Left colon (tissue), 2 donors: ENCODE measurements at places on chromosomes 3 and 15. TPM values are rescaled to one million over a fixed set of nuclear protein-coding genes. Genes with fewer than 3 reads are reported as not detected.
A peak's percentile ranks its signal among the peaks of the same experiment; 100 is the strongest.

DNA sequence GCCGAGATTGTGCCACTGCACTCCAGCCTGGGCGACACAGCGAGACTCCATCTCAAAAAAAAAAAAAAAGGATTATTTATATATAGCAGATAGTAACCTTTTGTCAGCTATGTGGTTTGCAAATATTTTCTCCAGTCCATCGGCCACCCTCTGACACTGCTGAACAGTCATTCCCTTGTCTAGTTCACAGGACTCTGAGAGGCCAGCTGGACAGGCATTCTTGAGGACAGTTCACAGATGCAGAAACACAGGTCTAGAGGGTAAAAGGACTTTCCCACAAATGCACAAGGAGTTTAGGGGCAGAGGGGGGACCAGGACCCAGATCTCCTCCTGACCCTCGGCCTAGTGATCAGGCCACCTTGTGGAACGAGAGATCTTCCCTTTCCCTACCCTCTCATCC lies 7.5 kb upstream of the TMEM40 start:
- DNase-seq = no peak

- no peak for DNase-seq
Observed at GRCh38 chr3:169563775-169564059, 99.8 kb downstream of the MECOM start.

DNA sequence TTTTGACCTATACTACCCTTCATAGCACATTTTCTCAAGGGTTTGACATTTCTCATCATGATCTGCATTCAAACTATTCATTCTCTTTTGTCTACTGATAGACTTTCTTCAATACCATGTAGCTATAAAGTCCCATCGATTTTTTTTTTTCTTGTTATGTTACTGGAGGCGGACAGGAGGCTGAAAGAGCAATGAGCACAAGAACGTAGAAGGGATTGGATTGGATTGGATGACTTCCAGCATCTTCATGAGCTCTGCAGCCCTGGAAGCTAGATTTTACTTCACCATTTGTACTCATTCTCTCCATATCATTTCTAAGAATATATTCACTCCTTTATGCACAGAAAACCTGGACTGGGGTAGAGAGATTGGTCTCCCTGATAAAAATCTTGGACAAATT lies 43.2 kb downstream of the DUT start:
- DNase-seq = no peak

DNA sequence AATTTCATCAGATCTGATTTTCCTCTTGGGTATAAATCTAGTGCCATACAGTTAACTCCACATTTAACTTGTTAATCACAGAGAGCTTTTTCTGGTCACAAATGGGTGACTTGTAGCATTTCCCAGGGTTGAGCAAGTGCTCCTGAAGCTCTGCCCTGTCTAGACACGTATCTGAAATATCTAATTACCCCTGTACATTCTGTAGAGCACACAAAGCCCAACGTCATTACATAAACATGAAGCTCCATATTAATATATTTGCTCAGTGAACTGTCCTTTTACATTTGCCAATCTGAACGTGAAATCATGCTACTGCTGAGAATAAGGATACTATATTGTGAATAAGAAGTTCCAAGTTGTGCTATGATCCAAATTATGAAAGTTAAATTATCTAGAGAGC lies 49.0 kb downstream of the THBS1 start:
- no peak for DNase-seq

- DNase-seq = no peak
Observed at GRCh38 chr3:156148946-156149381, 28.6 kb downstream of the KCNAB1 start.

GRCh38 chr15:34609102-34610057 lies 25.9 kb upstream of the GOLGA8B start:
- no peak for DNase-seq

DNA sequence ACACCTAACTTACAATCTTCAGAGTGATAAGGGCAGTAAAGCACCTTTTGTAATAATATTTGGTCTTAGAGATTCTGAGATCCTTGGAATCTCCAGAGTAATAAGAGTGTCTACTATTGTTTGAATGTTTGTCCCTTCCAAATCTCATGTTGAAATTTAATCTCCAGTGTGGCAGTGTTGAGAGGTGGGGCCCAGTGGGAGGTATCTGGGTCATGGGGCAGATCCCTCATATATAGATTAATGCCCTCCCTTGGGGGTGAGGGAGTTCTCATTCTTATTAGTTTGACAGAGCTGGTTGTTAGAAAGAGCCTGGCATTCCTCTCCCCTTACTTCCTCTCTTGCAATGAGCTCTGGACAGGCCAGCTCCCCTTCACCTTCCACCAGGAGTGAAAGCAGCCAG lies 16.0 kb downstream of the DZIP1L start:
- no peak for DNase-seq

GRCh38 chr3:114380233-114380651 lies 86.4 kb downstream of the TIGIT start:
- peak; percentile 29 for DNase-seq

Gene CCNB2
- total RNA-seq = 17.6 TPM

Gene RNF13
- total RNA-seq = 61.7 TPM

Gene CX3CR1
- total RNA-seq = 0.24 TPM

Gene ADAMTS17
- 5.9 TPM for total RNA-seq

Gene GRAMD2A
- total RNA-seq = 6.3 TPM

Gene SEMA5B
- total RNA-seq = 0.59 TPM

Gene CPN2
- not detected for total RNA-seq

Gene CHRD
- 2.6 TPM for total RNA-seq

Gene HIGD1A
- 376 TPM for total RNA-seq

Gene CHCHD4
- 18.9 TPM for total RNA-seq
